ENCODE measurements at places on chromosomes 4 and X.

GRCh38 chr4:138298866-138299265 lies 56.7 kb upstream of the SLC7A11 start:
- no peak for DNase-seq

GRCh38 chr4:109009909-109010308 lies 247.1 kb upstream of the ETNPPL start:
- no peak for DNase-seq

GRCh38 chr4:152010710-152011079 lies 249.9 kb upstream of the GATB start:
- no peak for DNase-seq

DNA sequence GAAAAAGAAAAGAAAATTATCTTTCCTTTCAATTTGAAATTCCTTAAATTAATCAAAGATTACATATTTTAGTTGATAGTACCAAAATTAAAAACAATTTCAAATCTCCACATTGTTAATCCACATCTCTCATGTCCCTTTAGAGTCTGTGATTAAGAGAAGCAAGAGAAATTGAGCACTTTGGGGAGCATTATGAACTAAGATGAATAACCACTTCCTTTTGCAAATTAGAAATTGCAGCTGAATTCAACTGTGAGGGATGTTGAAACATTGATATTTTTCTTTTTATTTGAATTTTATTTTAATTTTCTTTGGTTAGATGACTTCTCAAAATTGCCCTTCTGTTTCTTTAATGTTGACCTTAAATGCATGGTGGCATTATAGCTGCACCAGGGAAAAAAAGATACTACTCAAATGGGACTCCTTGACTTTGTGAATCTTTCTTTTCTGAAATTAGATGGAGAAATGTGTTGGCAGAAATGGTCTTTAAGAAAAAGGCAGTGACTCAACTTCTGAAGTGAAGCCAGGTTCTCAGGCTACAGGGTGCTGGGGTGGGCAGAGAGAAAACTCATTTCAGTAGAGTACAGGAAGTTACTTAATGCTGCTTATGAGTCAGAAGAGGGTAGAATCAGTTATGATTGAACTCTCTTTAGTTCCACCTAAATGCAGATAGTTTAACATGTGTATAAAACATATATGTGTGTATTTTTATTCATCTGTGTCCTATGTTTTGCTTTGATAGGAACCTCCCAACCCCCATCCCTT lies 92.0 kb upstream of the TNIP3 start:
- DNase-seq, result peak; percentile 81

Measured in kidney tubule cell (primary cell).